Left colon (tissue), 2 donors: ENCODE measurements at places on chromosomes 3 and 15. TPM values are rescaled to one million over a fixed set of nuclear protein-coding genes. Genes with fewer than 3 reads are reported as not detected.

GRCh38 chr3:156619376-156619775, 55.0 kb upstream of the TIPARP start:
- no peak for DNase-seq

STAB1 gene
- total RNA-seq = 51.4 TPM

TRIM71 gene
- not detected for total RNA-seq

- no peak for DNase-seq
These were observed 12.4 kb downstream of the GYG1 start for GRCh38 chr3:149003653-149004305.

SLC22A14 gene
- total RNA-seq = not detected

ATP13A4 gene
- 10.7 TPM for total RNA-seq
